Coronary artery (tissue), 2 donors: ENCODE measurements at places on chromosomes 6 and 20.

- DNase-seq: no peak
Measured at GRCh38 chr20:36197271-36197670, 39.0 kb upstream of the AAR2 start.

DNA sequence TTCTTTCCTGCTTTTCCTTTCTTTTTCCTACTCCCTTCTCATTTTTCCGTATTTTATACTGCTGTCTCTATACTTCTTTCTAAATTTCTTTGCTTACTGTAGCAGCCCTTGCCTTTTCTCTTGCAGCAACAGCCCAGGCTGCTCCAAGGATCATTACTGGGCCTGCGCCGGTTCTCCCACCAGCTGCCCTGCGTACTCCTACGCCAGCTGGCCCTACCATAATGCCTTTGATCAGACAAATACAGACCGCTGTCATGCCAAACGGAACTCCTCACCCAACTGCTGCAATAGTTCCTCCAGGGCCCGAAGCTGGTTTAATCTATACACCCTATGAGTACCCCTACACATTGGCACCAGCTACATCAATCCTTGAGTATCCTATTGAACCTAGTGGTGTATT, 148.8 kb downstream of the QKI start:
- DNase-seq: no peak

DNA sequence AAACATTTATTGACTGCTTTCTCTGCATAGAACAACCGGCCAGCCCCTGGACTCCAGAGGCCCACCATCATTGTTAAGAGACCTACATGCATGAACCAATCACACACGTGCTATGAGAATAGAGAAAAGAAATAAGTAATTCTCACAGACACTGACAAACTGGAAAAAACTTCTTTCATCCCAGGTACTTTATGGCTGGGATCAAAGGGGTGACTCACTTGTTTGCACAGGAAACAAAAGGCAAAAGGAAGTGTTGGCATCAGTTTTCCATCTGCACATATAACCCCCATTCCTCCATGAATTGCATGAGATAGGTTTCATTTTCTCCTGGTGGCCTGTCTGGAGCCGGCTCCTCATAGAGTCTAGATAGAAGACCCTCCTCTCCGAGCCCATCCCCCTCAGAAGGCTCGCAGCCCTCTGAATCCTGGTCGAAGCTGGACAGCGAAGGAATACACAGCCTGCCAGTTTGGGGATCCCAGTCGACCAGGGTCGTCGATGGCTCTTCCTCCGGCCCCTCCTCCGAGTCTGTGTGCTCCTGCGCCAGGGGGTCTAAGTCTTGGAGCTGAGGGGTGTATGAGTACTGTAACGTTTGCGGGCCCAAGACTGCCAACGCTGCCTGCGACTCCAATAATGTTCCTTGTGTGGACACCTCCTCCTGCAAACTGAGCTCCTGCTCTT, 43.3 kb downstream of the IL20RA start:
- no peak for DNase-seq

DNA sequence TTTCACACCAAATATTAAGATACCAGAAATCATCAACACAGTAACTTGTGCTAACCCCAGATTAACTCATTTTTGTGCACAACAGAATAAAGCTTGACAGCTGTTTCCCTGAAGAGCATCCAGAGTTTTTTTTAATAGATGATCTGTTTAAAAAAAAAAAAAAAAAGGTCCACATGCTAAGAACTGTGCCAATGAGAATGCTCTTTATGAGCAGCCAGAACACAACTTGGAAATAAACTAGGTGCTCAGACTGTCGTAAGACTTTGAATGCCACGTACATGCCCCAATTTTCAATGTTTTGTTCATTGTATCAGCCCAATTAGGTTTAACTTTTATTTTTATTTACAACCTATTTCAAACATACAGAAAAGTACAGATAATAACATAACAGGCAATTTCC, 47.3 kb downstream of the STAU1 start:
- no peak for DNase-seq

DNA sequence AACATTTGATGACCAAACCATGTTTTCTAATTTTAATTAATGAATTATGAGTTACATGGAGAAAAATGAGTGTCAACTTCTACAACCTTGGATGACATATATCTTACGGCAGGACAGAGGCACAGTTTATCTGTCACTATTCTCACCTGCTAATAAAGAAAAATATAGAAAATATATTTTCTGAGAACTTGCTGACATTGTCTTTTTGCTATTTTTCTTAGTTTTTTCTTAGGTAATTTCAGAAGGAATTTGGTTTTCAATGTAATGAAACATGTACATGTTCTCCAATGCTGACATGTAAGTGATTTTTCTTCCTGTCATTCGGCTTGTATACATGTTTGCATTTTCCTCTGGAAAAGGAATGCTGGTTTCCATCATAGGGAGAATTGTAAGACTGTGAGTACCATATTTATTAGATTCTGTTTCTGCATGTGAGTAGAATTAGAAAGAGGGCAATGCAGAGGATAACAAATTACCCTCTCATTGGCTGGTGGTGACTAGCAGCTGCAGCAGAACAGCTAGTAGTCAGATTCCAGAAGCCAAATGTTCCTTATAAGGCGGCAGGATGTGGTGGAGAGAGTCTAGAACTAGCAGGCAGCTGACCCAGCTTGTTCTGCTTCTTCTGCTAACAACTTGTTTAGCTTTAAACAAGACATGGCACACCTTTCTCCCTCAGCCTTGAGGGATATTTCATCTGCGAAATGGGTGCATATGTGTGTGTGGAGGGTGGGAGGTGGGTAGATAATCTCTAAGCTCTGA, 132.8 kb upstream of the SPACA1 start:
- no peak for DNase-seq

- DNase-seq: peak; percentile 91
Measured at GRCh38 chr20:45344168-45344860, 3.9 kb downstream of the SDC4 start.

DNA sequence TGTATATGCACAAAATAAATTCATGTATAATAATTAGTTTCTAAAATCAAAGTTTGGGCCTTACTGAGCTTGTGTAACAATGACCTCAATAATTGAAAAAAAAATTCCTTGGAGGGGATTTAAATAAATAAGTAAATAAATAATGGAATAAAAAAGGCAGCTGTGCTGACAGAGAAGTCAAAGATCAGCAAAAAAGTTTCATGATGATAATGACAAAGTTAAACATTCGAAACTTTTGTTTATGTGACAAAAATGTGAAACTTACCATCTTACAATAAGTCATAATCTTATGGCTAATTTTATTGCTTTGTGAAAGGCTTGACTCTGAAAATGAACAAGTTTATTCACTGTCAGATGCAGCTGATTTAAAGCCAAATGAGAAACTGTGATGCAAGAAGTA, 3.1 kb upstream of the TTK start:
- no peak for DNase-seq

GRCh38 chr6:162474722-162475121, 252.8 kb downstream of the PRKN start:
- no peak for DNase-seq

DNA sequence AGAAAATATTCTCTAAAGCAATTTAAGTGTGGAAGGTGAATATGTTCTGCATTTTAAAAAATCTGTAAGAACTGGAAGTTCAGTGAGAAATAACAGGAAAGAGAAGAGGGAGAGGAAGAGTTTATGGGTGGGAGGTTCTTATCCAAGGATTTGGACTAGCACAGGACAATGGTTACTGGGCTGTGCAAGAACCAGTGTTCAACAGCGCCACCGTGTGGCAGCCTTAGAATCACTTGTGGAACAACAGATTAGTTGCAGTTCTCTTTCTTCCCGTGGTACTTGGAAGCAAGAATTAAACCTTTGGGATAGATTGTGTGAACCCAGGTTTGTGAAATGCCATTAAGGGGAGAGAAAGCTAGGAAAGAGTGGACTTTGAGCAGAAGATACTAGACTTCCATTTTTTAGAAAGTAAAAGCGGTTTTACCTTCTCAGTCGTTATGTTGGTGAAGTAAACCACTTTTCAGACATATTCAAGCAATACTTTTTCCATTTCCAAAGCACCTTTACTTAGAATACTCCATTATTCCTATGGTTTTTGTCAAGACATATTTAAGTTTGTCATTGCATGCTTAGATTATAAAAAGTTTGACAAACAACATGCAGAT, 436.7 kb downstream of the RNF144B start:
- DNase-seq: no peak

DNA sequence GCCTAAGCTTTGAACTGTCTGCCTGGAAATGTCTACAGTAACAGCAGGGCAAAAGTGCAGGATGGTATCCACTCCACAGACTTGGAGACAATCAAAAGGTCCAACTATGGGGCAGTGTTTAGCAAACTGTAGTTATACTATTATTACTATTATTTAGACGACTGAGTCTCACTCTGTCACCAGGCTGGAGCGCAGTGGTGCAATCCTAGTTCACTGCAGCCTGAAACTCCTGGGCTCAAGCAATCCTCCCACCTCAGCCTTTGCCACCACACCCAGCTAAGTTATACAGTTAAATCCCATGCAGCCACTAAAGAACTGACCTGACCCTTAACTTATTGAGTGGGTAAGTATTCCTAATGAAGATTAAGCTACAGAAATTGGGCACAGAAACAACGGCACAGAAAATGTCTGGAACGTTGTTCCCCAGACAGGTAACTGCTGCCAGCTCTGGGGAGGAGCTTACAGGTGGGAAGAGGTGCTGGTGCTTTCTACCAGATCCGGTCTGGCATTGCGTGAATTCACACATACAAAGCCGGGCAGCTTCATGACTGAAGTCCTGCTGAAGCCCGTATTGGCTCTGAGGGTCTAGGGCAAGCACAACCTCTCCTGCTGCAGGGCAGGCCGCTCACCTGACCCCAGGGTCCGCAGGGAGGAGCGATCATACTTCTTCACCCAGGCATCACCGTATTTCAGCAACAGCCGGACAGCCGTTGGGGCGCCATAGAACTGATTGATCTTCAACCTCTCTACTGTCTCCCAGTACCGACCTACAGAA, 27.0 kb upstream of the APMAP start:
- no peak for DNase-seq

- DNase-seq: no peak
Measured at GRCh38 chr20:41786158-41786557, 168.0 kb upstream of the CHD6 start.
